D341Med (cell line): ENCODE measurements at places on chromosomes 11 and 22.
A peak's percentile ranks its signal among the peaks of the same experiment; 100 is the strongest.

DNA sequence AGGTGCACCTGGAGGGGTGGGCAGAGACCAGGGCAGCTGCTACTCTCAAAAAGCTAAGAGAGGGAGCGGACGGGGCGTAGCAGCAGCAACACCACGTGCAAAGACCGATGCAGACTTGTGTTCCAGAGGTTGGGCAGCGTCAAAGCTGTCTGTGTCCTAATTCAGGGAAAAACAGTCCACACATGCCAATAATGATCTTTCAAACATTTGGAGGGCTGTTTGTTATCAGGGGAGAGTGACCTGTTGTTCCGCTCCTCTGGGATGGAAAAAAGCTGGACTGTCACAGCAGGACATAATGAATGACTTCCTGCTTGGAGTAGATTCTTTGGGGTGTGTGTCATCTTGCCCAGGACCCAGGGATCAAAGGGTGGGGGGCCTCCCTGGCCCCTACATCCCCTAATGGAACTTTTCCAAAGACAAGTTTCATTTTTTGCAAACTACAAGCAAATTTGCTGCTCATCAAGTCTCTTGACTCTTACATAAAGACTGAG, 6.2 kb upstream of the FBLN1 start:
- peak; percentile 20 for DNase-seq

GRCh38 chr11:620935-621814, 3.6 kb downstream of the CDHR5 start:
- DNase-seq: no peak

DNA sequence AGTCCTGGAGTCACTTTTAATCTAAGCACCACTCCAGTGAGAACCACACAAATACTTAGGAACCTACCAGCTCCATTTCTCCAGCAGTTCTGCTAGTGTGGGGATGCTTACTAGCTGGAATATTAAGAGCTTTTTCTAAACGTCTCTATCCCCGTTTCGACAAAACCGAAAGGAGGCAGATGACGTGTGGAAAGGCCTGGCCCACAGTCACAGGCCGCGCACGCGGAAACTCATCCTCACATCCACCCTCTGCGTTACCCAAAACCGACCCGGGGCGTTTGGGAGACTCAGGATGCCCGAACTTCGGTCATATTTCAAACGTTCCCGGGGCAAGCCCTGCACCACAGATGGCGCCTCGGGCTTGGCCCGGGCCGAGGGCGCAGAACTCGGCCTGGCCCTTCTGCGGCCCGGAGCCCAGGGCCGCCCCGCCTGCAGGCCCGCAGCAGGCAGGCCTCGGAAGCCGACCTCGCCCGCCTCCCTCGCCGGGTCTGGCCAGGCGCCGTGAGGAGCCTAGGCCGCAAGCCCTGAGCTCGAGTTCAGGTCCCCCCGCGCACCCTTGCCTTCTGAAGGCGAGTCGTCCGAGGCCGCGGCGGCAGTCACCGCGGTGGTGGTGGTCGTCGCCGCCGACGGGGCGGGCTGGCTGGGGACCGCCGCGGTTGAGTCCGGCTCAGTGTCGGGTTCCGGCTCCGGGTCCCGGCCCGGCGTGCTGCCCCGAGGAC, 473 bp downstream of the FNBP4 start:
- DNase-seq: no peak

DNA sequence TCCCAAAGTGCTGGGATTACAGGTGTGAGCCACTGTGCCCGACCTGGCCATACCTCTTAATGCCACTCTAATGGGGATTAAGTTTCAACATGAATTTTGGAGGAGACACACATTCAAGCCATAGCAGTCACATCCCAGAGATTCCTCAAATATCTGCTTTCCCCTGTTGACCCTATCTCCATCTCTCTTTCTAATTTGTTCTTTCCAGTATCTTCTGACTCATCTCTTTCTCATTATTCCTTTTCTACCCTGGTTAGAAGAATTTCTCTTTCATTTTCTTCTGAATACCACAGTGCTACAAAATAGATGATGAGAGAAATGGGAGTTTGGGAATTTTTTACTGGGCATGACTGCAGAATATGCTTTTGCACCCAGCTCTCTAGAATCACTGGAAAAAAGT, 5.1 kb downstream of the OR10V1 start:
- no peak for DNase-seq

- no peak for DNase-seq
Observed at GRCh38 chr22:35422936-35423335, 23.0 kb downstream of the MCM5 start.

DNA sequence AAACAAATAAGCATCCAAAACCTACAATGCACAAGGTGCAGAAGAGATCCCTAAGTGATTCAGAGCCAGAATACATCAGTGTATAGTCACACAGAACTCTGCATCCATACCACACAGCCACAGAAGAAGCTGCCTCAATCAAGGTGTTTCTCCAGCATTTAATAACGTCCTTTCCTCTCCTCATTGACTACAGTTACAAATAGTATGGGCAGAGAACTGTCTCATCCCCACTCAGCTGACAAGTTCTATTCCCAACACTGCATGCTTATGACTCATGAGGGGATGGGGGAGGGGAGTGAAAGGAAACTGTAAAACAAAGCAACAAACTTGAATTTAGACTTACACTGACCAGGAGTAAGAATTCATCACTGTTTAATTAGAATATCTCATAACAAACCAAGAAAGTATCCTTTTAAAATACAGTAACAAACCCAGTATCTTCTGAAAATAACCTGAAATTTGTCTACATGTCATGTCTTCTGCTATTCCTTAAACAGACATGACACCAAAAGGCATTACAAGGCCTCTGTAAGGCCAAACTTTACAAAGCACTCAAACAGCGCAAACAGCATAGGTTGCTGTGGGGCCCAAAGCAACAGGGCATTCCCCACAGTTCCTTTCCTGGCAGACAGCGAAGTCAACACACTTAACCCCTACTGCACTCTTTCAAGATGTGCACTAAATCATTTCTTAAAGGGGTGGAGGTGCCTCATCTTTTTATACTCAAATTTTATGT, 29.3 kb downstream of the CELF1 start:
- DNase-seq: no peak

DNA sequence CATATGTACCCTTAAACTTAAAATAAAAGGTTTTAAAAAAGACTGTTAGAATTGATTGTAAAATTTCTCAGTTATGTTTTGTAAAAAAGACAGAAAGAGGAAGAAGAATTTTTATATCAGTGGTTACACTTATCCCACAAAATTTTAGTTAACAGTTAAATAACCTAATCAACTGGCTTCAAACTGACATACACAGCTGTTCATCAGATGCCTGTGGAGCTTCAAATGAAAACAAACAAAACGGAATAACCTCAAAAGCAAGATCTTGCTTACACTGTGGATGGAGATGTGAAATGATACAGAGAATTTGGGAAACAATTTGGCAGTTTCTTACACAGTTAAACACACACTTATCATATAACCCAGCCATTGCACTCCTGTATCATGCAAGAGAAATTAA, 521.0 kb downstream of the ETS1 start:
- DNase-seq: no peak

- no peak for DNase-seq
Observed at GRCh38 chr22:25410849-25411248, 153.6 kb upstream of the GRK3 start.

DNA sequence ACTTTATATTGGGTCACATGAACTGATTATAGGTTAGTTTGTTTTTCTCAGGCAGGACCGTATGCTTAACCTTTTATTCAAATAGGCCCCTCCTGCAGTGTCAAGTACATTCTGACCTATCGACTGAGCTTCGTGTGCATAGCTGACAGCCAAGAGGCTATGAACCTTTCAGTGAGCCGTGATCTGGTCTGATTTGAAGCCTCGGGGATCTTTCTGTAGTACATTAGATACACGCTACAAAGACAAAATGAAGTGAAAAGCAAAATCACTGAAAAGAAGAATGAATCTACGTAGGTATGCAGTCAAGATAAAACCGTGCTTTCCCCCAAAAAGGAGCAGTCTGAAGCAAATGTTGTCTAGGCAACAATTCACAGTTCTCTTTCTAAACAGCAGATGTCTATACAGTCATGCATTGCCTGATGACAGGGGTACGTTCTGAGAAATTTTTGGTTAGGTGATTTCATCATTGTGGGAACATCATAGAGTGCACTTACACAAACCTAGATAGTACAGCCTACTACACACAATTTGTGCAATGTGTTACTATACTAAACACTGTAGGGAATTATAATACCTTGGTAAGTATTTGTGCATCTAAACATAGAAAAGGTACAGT, 18.1 kb downstream of the JHY start:
- no peak for DNase-seq

DNA sequence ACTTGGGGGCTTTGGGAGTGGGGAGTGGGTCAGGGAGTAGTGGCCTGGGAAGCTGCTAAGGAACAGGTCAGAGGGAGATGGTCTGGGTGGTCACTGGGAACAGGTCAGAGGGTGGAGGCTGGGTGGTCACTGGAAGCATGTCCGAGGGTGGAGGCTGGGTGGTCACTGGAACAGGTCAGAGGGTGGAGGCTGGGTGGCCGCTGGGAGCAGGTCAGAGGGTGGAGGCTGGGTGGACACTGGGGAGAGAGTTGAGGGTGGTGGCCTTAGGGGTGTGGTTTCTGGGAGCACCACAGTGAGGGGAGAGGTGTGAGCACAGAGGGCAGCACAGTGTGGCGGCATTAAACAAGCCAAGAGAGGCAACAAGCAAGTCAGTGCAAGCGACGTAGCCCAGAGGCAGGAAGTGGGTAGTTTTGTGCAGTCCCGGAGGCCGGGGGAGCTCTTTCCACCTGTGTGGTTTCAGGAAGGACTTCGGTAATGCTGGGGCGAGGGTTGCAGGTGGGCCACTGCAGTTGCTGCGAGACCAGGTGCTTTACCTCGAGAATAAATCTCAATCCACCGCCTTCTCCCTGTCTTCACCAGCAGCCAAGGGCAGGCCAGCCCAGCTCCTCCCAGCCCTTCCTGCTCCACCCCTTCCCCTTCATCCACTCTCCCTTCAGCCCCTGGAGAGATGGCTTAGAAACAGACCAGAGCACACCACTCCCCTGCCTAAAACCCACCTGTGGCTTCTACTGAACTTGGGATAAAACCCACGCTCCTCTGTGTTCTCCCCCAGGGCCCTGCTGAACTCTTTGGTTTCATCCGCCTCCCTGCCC, 3.2 kb upstream of the CACNA1I start:
- DNase-seq: no peak

DNA sequence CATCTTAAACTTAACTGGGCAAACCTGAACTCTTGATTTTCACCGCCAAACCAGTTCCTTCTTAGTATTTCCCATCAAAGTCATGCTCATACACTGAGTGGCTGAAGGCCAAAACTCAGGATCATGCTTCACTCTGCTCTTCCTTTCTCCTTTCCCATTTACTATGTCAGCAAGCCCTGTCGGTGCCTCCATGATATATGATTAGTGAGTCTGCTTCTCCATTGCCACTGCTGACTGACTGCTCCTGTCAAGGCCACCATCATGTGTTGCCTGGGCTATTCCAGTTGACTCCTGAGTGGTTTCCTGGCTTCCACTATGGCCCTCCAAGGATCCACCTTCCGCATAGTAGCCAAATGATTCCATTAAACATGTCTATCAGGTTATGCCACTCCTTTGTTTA, 42.8 kb upstream of the AMPD3 start:
- DNase-seq: no peak

DNA sequence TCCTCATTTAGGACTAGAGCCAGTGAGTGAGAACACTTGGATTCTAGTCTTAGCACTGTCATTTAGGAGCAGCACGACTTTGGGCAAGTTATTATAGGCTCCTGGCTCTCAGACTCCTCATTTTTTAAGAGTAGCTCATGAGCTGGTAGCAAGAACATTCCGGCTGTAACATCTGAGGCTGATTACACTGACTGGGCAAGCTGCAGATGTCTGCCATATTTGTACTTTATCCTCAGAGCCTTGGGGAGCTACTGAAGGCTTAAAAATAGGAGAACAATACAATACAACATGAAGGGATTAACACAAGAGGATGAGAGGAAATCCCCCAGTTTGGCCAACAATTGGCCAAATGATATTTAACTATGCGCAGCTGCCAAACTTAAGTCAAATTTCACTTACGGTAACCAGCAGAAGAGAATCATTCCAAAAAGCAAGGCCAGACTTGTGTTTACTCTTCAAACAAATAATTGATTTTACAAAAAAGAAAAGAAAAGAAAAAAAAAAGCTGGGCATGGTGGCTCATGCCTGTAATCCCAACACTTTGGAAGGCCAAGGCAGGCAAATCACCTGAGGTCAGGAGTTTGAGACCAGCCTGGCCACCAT, 113.1 kb upstream of the ARHGAP42 start:
- DNase-seq: peak; percentile 39

- no peak for DNase-seq
Observed at GRCh38 chr22:27241430-27242321, 559.9 kb downstream of the MN1 start.

DNA sequence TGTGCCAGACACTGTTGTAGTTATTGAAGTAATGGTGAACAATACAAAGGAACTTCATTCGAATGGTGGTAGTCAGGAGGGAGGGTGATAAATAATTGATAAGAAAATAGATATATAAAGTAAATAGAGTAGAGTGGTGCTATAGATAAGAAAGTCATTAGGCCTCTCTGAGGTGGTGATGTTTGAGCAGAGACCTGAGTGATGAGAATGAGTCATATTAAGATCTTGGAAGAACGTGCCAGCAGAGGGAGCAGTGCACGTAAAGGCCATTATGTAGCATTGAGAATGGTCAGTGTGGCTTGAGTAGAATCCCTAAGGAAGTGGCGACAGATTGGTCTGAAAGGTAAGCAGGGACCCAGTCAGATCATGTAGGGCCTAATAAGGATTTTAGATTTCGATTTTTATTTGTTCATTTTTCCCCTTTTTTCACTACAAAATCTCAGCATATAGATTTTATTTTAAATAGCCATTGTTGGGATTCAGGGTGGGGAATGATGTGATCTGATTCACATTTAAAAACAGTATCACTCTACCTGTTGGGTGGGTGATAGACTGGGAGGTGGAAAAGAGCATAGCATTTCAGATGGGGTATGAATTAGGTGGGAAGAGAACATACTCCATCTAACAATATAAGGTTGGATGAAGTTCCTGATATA, 44.7 kb downstream of the CCDC90B start:
- DNase-seq: peak; percentile 39

GRCh38 chr11:133403900-133404299, 128.4 kb downstream of the OPCML start:
- DNase-seq: peak; percentile 45

DNA sequence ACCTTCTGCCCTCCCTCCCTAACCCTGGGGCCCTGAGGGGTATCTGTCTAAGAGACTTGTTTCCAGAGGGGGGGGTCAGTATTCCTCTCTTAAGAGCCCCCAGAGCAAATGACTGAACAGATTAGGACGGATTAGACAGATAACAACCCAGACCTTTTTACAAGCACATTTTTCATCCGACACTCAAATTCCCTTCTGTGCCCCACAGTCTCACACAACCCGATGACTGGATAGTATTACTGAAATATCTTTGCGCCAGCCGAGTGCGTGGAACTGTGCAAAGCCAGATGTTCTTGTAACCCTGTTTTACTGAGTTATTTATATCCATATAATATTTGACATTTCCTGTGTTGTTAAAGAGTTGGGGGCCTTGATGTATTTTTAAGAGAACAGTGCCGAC, 30.9 kb upstream of the FLI1 start:
- no peak for DNase-seq
